CD4-positive, alpha-beta T cell (primary cell): ENCODE measurements at places on chromosomes 5 and 9. TPM values are rescaled to one million over a fixed set of nuclear protein-coding genes. Genes with fewer than 3 reads are reported as not detected.
A peak's percentile ranks its signal among the peaks of the same experiment; 100 is the strongest.

DNA sequence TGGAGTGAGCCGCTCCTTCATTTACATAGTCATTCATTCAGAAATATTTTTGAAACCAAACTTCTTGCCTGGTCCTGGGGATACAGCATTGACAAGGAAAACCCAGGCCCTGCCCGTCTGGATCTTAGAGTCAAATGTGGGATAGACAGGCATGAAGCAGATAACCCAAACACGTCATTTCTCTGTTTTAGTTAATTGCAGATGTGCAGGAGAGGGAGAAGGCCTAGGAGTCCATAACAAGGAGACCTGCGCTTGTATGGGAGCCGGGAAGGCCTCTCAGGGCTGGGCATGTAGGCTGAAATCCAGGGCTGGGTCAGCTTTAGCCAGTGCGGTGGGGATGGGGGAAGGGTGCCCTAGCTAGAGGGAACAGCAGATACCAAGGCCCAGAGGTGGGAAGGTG lies 43.3 kb downstream of the PRRX2 start:
- DNase-seq, result no peak

The ZNF169 gene
- 5.1 TPM for total RNA-seq

DNA sequence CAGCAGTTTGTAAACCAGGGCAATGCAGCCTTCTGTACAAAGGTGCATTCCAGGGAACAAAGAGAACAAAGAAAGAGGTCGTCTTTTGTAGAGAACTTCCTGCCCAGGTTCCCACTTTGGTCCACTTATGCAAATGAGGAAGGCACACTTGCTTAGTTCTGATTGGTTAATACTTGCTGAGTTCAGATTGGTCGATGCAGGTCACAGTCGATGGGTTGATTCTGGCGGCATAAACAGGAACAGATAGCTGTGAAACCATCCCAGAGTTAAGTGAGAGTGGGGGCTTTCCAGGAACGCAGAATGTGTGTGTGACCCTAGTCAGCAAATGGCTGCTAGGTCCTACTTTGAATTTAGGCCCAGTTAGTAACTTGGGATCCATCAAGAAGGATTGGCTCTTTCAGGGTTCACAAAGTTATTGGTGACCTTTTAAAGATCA lies 1.8 kb upstream of the ADAMTS13 start:
- no peak for DNase-seq

DNA sequence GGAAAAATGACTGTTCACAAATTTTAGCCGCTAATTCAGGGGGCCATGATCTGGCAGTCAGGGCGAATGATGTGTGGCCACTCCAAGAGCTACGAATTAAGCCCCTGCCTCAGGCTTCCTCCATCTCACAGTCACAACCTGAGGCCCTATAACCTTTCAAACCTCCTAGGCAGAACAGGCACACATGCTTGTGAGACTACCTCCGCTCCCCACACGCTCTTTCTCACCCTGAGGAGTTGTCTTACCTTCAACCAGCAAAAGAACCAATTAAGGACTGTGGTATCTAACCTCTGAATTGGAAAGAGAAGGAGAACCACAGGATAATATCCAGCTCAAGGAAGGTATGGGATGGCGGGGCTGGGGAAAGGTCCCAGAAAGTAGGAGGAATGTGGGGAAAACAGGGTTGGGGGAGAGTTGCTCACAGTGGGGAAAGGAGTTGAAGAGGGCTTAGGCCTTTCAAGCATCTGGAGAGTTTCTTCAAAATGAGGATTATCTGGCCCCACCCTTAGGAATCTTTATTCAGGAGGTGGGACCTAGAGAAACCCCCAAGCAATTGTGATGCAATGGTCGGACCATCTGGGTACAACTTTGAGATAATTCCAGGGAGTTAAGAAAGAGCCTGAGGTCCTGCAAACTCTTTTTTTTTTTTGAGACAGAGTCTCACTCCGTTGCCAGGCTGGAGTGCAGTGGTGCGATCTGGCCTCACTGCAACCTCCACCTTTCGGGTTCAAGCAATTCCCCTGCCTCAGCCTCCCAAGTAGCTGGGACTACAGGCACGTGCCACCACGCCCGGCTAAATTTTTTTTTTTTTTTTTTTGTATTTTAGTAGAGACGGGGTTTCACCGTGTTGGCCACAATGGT lies 5.5 kb downstream of the PCDH1 start:
- no peak for DNase-seq

DNA sequence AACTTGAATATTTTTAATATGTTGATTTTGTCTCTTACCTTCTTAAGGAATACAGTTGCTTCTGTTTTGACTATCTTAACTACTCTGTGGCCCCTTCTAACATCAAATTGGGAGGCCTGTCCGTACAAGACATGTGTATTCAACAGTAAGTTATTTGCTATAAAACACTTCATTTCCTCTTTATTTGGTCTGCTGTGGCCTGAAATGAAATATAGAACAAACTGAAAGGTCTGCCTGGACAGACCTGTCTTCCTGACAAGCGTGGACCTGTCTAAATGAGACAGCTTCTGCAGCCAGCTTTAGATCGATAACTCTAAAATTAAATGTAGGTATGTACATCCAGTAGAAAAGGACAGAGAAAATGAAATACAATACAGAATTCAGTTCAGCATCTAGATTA lies 2.2 kb upstream of the LPAR1 start:
- DNase-seq, result no peak

The DCAF12 gene
- 5.9 TPM for total RNA-seq

GRCh38 chr5:154830219-154830595 lies 20.2 kb downstream of the FAXDC2 start:
- no peak for DNase-seq

GRCh38 chr9:15724612-15725011 lies 171.8 kb downstream of the CCDC171 start:
- DNase-seq, result no peak

GRCh38 chr9:124593200-124593599 lies 86.0 kb upstream of the NR5A1 start:
- no peak for DNase-seq

The STARD4 gene
- total RNA-seq, result 14.9 TPM

GRCh38 chr9:98450496-98450895 lies 195.0 kb upstream of the TBC1D2 start:
- DNase-seq, result no peak

The PTPA gene
- total RNA-seq, result 23.3 TPM

DNA sequence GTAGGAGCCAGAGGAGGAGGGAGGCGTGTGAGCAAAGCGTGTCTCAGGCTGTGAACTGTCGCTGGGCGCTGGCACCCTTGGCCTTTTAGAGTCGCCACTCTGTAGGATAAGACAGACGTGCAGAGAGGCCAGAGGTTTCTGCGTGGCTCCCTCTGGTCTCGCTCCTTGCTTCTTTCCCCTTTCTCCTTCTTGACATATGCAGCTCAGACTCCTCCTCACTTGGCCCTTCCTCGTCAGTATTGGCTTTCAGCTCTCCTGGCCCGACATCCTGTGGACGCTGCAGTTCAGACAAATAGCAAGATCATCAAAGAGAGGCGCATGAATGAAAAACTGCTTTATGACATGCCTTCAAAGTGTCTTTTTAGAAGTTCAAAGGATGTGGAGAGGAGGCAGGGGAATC lies 116.8 kb upstream of the SPRY4 start:
- peak; percentile 43 for DNase-seq
